Endodermal cell (in vitro differentiated cells): ENCODE measurements at places on chromosomes 12 and 14.

GRCh38 chr12:46904406-46905238 lies 78.8 kb upstream of the SLC38A4 start:
- no peak for DNase-seq

- peak; percentile 78 for DNase-seq
These were observed 15.8 kb upstream of the KRT7 start for GRCh38 chr12:52217223-52217622.

DNA sequence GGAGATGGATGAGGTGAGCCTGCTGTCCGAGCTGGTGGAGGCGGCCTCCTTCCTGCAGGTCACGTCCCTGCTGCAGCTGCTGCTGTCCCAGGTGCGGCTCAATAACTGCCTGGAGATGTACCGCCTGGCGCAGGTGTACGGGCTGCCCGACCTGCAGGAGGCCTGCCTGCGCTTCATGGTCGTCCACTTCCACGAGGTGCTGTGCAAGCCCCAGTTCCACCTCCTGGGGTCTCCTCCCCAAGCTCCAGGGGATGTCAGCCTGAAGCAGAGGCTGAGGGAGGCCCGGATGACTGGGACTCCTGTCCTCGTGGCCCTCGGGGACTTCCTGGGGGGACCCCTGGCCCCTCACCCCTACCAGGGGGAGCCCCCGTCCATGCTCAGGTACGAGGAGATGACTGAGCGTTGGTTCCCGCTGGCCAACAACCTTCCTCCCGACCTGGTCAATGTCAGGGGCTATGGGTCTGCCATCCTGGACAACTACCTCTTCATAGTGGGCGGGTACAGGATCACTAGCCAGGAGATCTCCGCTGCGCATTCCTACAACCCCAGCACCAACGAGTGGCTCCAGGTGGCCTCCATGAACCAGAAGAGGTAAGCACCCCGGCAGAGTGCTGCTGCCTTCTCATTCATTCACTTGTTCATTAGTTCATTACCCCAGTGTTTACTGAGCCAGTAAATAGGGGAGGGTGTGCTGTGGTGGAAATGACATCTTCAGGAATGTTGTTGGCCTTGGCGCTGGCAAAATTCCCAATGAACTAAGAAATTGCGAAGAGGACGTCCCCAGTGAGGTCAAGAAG lies 774 bp upstream of the MANSC4 start:
- peak; percentile 91 for DNase-seq

DNA sequence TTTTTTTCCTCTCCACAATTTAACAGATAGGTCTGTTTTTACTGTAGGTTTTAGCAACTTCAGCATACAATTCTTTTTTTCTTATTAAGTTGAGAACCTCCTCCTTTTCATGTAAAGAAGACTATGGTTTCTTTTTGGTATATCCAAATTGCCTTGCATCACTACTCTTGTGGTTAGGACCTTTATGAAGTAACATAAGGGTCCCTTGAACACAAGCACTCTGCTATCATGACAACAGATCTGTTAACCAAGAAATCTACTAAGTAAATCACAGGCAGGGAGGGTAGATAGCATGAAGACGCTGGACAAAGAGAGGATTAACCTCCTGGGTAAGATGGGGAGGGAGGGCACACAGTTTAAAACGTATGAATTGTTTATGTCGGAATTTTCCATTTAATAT lies 380.6 kb downstream of the CCDC91 start:
- DNase-seq: no peak

DNA sequence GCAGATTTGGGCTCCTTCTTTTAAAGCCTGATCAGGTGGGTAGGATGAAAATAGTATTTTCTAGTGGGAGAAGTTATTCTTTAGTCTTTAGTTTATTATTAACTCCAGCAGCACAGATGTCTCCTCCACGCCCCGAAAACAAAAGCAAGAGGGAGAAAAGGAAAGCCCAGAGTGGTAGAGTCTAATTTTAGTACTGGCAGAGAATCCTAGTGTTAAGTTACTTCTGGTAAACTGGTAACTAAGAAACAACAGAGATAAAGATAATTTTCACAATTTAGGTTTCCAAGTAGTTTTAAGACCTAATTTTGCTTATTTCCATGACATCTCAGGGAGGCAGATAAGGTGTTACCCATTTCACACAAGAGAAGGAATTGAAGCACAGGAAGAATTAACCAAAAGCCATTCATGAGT lies 16.3 kb downstream of the ATP5MC2 start:
- DNase-seq: no peak

DNA sequence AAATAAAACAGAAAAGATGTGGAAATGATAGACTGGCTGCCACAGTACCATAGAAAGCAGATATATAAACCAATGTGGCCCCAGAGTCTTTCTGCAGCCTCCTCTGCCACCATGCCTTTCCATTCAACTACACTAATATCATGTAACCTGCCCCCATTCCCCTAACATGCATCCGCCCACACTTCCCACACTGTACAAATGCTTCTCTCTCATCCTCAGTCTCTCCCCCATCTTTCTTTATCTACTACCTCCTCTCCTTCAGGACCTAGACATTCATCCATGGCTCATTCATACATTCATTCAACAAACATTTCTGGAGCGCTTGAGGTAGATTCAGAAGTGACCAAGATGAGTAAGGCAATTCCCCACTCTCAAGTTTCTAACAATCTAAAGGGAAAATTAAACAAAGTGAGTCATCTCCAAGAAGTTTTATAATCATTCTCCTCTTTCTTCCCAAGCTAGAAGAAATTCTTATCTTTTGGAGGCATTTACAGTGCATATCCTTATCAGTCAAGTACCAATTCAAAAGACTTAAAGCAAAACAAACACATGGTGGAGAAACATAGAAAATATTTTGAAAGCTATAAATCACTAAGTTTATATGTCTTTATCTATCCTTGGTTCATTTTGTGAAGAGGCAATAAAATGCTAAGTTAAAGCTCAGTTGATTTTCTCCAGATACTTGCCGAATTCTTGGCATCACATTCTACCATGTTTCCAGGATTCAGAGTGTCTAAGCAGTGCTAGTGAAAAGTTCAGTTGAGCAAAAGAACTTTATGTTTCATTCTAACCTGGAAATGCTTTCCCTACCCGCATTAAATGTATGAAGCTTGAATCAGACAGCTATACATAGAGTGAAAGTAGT lies 70.5 kb upstream of the FRMD6 start:
- no peak for DNase-seq

GRCh38 chr14:21680072-21680471 lies 6.5 kb upstream of the OR4E1 start:
- DNase-seq: no peak

DNA sequence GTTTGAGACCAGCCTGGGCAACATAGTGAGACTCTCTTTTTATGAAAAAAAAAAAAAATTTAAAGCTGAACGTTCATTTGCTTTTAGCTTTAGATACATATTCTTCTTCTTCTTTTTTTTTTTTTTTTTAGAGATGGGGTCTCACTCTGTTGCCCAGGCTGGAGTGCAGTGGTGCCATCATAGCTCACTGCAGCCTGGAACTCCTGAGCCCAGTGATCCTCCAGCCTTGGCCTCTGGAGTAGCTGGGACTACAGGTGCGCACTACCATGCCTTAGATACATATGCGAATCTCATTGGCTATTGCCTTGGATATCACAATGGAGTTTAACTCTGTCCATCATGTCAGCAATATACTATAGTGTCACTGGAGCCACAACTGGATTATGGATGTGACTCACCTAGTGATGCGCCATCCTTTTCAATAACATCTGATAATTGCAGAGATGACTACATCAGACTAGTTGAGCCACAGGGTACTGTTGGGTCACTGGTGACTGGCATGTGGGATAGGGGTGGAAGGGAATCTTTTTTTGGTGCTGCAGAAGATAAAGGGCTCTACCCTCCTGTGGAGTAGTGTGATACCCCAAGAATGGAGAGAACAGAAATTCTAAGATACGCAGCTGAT lies 2.7 kb upstream of the ADIPOR2 start:
- no peak for DNase-seq

- DNase-seq: no peak
These were observed 159.3 kb upstream of the CPNE8 start for GRCh38 chr12:39064708-39065107.

DNA sequence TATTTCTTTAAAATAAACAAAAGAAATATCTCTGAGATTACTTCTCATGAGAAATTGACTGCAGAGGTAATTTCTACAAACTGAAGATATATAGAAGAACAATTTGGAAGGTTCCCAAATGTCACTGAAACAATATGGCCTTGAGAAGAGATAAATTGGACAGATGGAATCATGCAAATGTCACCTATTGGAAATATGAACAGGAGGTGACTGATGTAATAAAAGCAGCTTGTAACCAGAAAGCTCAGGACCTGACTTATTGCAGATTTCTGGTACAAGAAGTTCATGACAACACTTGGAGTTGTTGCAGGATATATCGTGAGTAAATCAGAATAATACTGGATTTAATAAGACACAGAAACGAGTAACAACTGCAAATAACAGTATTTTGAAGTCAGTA lies 93.3 kb upstream of the TRHDE start:
- no peak for DNase-seq

GRCh38 chr14:32468955-32469354 lies 139.9 kb downstream of the AKAP6 start:
- no peak for DNase-seq

DNA sequence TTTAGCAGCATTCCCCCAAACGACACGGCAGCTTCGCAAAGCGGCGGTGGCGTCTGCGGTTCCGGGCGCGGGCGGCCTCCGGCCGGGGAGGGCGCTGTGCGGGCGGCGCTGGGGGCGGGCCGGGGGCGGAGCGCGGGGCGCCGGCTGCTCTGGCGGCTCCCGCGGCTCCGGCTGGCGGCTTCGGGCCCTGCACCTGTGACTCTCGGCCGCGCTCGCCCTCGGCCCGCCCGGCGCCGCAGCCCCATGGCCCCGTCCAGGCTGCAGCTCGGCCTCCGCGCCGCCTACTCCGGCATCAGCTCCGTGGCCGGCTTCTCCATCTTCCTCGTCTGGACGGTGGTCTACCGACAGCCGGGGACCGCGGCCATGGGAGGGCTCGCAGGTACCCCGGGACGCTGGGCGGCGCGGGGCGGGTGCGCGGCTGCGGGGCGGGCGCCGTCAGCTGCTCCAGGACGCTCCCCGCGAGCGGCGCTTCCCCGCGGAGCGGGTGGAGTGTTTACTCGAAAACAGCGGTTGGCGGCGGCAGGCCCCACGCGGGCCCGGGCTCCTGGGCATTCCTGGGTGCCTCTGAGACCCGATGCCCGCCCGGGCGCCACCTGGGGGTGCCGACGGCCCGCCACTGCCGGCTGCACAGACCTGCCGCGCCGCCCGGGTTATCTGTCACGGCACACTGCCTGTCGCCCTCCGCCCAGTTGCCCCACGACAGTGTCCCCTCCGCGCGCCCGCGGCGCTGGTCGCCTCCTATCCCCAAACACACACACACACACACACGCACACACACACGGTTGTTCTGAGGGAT lies at the start of gene SLC48A1:
TSS of gene SLC48A1 (plus strand) at position 177 of the 796 bp plus-strand sequence. CDS start at position 244, 67 bp downstream.
- DNase-seq: peak; percentile 94

- DNase-seq: peak; percentile 29
These were observed 8.6 kb downstream of the KRT2 start for GRCh38 chr12:52643233-52644077.

- DNase-seq: no peak
These were observed 332.6 kb upstream of the TMEM132C start for GRCh38 chr12:127934409-127934808.

DNA sequence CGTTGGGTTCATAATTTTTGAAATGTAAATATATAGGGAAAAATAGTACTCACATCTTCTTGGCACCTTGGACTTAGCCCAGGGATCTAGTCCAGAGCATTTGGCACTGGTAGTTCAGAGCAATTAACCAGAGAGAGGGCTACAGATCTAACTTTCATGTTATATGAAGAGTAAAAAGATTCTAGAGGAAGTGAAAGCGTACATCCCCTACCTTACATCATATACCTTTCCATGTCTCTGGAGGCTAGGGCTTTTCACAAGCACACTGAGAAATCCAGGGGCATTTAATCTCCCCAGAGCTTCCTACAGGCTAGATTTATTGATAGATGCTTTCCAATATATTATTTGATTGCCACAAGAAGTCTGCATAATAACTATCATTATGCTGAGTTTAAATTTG lies 687.5 kb upstream of the FBXO33 start:
- no peak for DNase-seq

GRCh38 chr12:89574736-89575208 lies 48.9 kb upstream of the POC1B start:
- peak; percentile 62 for DNase-seq

DNA sequence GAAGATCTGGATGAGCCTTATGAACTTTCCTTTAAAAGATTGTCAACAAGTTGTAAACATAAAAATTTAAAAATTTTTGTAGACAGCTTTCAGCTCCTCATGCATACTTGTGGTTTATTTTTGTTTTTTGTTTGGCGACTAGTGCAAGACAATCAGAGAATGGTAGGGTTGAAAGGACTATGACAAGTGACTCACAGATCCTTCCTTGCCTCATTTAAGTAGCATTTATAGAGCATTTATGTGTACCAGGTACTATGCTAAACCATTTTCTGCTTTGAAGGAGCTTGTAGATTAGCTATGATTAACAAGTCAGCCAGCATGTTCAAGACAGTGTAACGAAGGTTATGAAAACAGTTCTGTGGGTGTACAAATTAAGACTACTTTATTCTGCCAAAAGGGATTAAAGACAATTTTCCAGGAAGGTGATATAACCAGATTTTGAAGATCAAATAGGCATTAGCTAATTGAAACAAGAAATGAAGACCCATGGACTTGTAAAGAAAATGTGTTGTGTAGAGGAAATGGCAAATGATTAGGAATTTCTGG lies 122.0 kb downstream of the PCNX1 start:
- DNase-seq: no peak

DNA sequence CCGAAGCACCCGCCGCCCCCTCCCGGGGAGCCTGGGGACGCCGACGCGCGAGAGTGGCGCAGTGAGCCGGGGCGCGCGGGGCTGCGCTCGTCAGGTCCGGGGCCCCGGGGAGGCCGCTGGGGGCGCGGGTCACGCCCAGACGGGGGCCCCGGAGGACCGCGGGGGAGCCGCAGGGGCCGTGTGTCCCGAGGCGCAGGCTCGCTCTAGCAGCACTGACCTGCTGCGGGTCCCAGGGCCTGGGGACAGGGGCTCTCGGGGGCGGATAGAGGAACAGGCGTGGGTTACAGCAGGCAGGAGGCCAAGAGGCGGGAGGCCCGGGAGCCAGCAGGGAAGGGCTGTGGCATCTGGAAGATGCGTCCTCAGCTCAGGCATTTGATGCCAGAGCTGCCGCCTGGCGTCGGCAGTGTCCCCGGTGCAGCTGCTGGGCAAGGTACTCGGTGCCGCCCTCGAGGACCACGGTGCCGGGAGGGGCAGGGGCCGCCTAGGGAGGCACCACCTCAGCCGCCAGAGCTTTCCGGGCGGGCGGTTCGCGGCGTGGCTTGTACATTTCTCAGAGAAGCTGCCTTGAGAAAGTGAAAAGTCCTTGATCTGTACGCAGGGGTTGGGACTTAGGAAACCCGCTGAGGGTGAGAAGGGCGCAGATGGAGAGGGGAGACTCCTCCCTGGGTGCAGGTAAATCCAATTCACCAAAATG lies 1.2 kb downstream of the WNT5B start:
- DNase-seq: peak; percentile 88

- DNase-seq: no peak
These were observed 2.4 kb upstream of the FLRT2 start for GRCh38 chr14:85527445-85528035.

DNA sequence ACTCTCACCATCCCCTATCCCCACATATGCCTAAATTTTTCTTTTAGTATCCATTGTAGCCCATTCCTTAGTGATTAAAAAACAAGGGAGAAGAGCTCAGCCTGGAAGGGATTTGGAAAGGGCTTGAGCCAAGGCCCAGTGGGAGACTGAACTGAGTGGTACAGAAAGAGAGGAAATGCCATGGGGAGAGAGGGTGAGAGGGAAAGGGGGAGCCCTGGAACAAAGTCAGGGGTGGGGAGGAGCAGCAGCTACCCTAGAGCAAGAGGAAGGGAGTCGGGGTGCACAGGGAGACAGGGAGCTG lies 2.6 kb upstream of the ATN1 start:
- DNase-seq: no peak

- DNase-seq: no peak
These were observed 95.4 kb upstream of the ANO4 start for GRCh38 chr12:100699209-100699608.
